ENCODE measurements at places on chromosomes 7 and 10.
A peak's percentile ranks its signal among the peaks of the same experiment; 100 is the strongest.

DNA sequence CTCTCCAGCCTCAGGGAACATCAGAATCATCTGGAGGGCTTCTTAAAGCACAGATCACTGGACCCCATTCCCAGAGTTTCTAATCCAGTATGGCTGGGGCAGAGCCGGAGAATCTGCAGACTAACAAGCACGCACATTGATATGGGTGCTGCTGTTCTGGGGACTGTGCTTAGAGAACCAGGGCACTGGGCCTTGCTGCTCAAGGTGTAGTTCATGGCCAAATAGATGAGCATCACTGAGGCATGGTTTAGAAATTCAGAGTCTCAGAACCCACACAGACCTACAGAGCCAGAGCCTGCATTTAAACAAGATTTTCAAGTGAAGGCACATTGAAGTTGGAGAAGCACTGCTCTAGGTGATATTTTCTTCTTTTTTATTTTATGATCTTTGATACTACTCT is 376.8 kb upstream of the PHF14 start:
- DNase-seq = no peak

- no peak for DNase-seq
These were observed 19.0 kb downstream of the RBM48 start for GRCh38 chr7:92547579-92547978.

DNA sequence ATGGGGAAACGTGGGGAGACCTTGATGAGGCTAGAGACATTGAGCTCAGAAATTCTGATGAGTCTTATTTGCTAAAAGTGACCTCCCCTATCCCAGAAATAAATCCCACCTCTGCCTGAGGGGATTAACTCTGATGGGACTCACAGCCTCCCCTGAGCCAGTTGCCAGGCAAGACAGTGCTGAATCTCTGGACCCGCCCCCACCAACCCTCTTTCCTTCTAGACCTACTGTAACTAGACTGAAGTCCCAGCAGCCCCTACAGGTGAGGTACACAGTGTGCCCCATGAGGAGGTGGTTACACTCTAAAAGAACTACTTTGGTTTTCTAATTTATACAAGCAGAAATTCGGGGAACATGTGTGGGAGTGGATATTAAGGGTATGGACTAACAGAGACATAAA is 42.9 kb downstream of the PTPRE start:
- no peak for DNase-seq

DNA sequence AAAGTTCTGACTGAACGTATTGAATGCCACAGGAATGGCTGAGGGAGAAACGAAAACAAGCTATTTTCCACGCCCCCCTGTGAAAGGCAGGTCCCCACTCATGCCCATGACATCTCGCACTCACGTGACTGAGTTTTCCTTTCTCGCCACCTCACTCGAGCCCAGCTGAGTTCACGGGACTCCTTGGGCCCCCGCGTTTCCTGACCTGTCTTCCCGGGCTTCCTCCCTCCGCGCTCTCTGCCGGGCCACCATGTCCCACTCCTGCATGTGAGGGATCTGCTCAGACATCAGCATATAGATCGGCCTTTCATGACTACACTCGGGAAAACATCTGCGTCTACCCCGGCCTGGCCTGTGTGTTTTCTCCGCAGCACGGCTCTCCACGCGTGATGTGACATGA is 226.0 kb upstream of the ADARB2 start:
- no peak for DNase-seq

GRCh38 chr10:28400681-28401080 is 97.8 kb upstream of the MPP7 start:
- DNase-seq = no peak

GRCh38 chr7:28013019-28013418 is 167.6 kb downstream of the JAZF1 start:
- no peak for DNase-seq

DNA sequence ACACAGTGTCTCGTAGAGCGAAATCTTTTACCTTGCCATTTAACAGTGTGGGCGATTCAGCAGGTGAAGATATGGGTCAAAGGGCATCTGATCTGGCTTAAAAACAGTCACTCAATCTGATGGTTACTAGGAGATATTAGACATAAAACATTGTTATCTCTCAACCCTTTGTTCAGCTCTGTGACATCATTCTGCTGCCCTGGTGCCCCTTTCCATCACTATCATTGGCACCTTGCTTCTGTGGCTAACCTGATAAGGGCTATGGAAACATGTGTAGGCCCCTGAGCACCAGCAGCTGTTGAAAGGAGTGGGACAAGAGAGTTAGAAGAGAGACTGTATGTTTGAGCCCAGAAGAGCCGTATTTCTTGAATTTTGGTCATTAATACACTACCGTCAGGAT is 650.3 kb downstream of the PHTF2 start:
- DNase-seq = no peak

DNA sequence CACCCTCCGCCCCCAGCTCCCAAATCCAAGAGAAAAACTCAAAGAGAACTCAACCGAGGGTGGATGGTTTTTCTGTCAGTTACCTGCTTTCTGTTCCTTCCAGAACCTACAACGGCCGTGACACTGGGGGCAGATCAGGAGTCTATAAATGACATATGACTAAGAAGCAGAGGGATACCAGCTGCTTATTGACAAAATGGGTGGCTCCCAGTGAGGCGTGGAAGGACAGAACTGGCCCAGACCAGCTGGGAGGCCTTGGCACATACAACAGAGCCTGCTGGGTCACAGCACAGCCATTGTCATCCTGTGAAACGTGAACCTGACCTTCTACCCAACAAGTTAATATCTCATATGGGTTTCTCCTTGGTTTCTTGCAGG is 84.3 kb upstream of the ADRB1 start:
- no peak for DNase-seq

DNA sequence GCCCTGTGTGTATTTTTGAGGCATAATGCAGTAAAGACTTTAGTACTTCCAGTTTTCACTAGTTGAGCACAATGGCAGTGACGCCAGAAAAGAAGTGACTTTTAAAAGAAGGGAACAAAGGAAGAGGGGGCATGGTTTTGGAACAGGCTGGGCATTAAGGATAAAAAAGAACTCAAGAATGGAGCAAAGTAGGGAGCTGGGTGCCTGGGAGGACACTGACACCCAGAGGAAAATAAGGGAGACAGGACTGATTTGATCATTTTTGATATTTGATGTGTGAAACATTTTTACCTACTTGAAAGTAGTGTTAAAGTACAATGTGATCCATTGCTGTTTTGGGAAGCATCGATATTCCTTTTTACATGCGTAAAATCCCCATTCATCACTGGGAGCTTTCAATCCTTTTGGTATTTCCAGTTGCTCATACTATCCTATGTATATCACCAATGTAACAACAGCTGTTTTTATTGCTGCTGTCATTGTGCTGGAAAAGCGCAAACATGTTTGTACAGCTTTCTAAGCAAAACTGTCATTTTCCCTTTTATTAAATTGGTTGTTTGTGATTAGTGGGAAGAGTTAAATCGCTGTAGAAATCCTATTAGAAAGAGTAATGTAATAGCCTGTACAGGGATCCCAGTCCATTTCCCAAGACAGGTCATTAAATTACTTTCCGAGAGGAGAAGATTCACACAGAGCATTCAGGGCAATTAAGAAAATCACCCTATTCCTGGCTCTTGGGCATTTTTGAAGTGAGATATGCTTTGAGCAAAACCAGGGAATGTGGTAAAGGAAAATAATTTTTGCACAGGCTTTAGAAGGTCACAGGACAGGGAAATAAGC is 85.2 kb downstream of the ADAM12 start:
- DNase-seq = no peak

DNA sequence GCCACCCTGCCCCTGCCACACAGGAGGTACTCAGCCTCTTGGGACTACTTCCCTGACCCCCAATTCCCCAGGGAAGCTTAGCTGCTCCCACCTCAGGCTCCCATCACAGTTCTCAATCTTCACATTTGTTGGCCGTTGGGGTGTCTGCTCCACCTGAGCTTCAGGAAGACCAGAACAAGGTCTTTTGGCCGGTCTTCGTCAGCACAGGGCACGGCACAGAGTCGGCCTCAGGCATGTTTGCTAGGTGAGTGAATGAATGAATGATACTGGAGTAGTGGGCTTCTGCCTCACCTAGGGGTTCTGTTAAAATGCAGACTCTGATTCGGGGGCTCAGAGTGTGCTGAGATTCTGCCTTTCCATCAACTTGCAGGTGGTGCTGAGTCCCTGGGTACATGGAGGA is 20.3 kb downstream of the GPRIN2 start:
- DNase-seq = no peak

DNA sequence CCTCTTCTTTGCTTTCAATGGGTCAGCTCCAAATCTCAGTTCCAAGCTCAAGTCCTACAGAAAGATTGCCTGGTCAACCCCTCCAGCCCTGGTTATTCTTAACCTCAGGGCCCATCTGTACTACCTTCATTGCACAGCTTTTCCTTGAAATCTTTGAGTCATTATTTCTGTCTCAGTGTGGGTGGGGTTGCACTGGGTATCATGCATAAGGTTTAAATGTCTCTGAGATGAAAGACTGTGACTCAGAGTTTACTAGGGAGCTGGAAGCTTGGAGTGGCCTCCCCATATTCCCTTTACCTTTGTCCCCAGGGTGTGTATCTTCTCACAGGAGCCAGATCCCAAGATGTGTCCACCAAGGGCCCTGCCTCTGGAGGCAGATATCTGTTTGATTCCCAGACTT is 3.3 kb upstream of the OR6V1 start:
- DNase-seq = no peak

DNA sequence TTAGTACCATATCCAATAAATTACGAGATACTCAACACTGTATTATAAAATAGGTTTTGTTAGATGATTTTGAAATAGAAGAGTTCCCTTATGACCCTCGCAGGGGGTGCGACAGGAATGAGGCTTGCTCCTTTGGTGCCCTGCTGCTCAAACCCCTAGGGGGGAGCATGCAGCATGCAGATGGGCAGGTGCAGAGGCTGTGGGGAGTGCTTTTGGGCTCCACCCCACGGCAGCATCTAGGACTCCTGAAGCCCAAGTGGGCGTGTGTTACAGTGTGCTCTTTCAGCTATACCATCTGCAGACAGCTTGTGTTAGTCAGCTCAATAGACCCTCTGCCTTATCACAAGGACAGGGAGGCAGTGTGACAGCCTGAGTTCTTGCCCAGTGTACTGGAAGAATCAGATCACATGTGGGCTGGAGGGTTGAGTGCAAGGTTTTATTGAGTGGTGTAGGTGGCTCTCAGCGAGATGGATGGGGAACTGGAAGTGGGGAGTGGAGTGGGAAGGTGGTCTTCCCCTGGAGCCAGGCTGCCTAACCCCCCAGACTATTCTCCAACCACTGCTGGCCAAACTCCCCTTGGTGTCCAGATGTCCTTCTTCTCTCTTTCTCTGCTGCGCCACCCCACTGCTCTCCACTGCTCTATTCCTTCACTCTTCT is 3.1 kb upstream of the MRC1 start:
- DNase-seq = peak; percentile 14

GRCh38 chr10:66795866-66796265 is 130.0 kb upstream of the LRRTM3 start:
- DNase-seq = no peak

GRCh38 chr10:1278306-1278705 is 222.1 kb downstream of the WDR37 start:
- no peak for DNase-seq

GRCh38 chr10:132707121-132707775 is 78.7 kb downstream of the NKX6-2 start:
- no peak for DNase-seq

DNA sequence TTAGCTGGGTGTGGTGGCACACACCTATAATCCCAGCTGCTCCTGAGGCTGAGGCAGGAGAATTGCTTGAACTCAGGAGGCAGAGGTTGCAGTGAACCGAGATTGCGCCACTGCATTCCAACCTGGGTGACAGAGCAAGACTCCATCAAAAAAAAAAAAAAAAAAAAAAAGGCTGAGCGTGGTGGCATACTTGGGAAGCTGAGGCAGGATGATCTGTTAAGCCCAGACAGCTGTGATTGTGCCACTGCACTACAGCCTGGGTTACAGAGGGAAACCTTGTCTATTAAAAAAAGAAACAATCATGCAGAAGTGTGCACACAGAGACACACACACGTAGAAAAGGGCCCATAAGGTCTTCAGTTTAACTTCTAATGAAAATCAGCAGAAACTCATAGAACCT is 150.6 kb downstream of the TPST1 start:
- DNase-seq = no peak

GRCh38 chr7:151888079-151889067 is 11.5 kb upstream of the PRKAG2 start:
- DNase-seq = no peak

GRCh38 chr7:158726277-158726807 is 21.7 kb upstream of the NCAPG2 start:
- no peak for DNase-seq

DNA sequence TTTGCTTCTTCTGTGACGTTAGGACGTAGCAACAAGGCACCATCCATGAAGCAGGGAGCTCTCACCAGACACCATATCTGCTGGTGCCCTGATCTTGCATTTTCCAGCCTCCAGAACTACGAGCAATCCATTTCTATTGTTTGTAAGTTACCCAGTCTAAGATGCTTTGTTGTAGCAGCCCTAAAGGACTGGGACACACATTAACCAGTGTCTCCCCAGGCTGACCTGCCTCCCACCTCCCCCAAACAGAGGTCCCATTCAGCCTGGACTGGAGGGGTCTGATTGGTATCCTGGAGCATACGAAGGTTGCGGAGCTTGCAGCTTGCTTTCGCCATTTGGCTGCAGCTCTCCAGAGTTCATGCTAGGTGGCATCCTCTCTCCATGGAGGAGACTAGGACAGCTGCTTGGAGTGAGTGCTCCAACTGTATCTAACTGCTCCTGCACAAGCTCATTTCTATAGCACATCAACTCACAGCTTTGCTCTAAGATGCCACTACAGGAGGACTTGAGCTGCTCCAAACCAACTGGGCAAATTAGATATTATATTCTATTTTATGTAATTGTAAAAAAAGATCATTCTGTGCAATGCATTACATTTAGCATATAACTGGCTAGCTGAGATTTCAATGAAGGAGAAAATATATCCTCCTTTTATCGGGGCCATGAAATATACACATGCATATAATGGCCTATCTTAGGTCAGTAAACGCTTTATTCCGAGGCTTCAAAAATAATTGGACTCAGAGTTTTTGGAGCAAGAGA is 8.0 kb upstream of the GRK5 start:
- peak; percentile 60 for DNase-seq

DNA sequence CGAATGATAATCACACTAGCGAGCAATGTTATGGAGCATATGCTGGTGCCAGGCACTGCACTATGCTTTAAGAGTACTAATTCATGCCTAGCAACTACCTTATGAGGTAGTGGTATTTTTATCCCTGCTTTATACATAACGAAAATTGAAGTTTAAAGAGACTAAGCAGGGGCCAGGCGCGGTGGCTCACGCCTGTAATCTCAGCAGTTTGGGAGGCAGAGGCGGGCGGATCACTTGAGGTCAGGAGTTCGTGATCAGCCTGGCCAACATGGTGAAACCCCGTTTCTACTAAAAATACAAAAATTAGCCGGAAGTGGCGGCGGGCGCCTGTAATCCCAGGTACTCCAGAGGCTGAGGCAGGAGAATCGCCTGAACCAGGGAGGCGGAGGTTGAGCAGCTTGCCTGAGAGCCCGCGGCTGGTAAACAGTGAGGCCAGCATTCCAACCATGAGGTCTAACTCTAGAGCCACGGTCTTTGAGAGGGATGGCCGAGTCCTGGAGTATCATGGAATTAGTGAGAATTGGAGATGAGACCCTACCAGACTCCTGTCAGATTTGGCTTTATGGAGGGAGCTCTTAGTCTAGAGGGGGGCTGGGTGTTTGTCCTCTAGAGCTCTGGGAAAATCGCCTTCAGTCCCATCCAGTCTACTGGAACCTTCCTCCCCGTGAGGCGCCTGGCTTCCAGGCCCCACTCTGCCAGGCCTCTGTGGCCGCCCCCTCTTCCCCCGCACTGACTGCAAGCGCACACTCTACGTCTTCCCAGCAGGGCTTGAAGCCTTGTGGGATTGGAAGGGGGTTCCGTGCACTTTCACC is 11.6 kb downstream of the TLX1 start:
- no peak for DNase-seq

- DNase-seq = no peak
These were observed 97.4 kb downstream of the ARID5B start for GRCh38 chr10:61998937-61999336.

All from CD4-positive, alpha-beta T cell treated with Interleukin-4 for 4 hours (primary cell).